ENCODE measurements at places on chromosomes 5 and 9. TPM values are rescaled to one million over a fixed set of nuclear protein-coding genes. Genes with fewer than 3 reads are reported as not detected.

The PRDM9 gene
- not detected for polyA plus RNA-seq

The DPYSL3 gene
- polyA plus RNA-seq: 38.8 TPM

The ARL14EPL gene
- polyA plus RNA-seq: not detected

GRCh38 chr9:126497660-126498275 lies 116.0 kb upstream of the LMX1B start:
- no peak for DNase-seq

- DNase-seq: no peak
These were observed 81.5 kb upstream of the TRPM3 start for GRCh38 chr9:71202931-71203330.

The CCDC171 gene
- polyA plus RNA-seq: 4.9 TPM

DNA sequence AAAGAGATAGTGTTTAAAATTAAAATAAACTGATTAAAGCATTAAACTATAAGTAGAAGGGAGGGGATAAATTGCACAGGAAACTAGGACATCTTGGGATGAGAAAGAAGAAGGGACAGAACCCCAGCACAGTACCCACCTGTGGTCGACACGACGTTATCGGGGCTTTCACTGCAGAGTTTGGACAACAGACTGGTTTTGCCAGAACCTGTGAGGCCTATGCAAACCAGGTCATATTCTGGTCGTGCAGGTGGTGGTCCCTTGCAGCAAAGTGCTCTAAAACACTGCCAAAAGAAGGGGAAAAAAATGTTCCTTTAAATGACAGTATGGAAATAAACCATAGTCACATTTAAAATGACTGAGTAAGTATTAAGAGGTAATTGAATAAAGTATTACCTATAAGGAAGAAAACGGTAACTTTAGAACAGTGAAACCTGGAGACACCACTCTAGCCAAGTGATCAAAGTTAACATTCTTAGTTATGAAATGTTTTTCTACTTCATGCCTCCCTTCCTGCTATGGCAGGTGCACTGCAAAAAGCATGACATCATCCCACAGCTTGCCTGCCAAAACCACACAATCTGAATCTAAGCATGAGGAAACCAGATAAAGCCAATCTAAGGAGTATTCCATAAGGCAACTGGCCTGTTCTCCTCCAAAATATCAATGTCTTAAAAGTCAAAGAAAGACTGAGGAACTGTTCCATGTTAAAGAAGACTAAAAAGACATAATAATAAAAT lies 138.6 kb downstream of the ARL15 start:
- DNase-seq: no peak

The PROB1 gene
- polyA plus RNA-seq: 1.7 TPM

GRCh38 chr5:98768160-98768959 lies 5.1 kb upstream of the RGMB start:
- DNase-seq: peak; percentile 45

The IFNA2 gene
- polyA plus RNA-seq: not detected

GRCh38 chr5:135133698-135134515 lies 99.9 kb upstream of the PITX1 start:
- DNase-seq: no peak

The THBS4 gene
- 12.3 TPM for polyA plus RNA-seq

The TMEM215 gene
- 0.26 TPM for polyA plus RNA-seq

The LURAP1L gene
- 22.5 TPM for polyA plus RNA-seq

DNA sequence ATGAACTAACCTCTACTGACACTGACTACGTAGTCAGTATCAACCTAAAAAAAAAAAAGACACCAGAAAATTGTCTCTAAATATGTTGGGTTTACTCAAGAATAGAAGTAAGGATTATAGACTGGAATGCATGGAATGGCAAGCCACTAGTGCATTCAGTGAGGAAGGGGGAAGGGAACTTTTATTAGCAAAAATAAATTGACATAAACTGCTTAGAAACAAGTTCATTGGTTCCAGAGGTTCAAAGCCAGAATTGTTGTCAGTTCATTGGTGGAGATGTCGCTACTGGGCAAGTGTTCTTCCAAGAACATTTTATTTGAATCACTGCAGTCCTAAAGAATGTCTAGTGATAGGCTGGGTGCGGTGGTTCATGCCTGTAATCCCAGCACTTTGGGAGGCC lies 26.1 kb upstream of the AOPEP start:
- no peak for DNase-seq

- DNase-seq: no peak
These were observed 14.5 kb downstream of the SLC23A1 start for GRCh38 chr5:139368613-139369012.

The GABRA6 gene
- polyA plus RNA-seq: 0.09 TPM

GRCh38 chr5:103264508-103264907 lies 5.9 kb downstream of the MACIR start:
- DNase-seq: no peak

The MTREX gene
- polyA plus RNA-seq: 94.1 TPM

The DNAI1 gene
- 1.9 TPM for polyA plus RNA-seq

DNA sequence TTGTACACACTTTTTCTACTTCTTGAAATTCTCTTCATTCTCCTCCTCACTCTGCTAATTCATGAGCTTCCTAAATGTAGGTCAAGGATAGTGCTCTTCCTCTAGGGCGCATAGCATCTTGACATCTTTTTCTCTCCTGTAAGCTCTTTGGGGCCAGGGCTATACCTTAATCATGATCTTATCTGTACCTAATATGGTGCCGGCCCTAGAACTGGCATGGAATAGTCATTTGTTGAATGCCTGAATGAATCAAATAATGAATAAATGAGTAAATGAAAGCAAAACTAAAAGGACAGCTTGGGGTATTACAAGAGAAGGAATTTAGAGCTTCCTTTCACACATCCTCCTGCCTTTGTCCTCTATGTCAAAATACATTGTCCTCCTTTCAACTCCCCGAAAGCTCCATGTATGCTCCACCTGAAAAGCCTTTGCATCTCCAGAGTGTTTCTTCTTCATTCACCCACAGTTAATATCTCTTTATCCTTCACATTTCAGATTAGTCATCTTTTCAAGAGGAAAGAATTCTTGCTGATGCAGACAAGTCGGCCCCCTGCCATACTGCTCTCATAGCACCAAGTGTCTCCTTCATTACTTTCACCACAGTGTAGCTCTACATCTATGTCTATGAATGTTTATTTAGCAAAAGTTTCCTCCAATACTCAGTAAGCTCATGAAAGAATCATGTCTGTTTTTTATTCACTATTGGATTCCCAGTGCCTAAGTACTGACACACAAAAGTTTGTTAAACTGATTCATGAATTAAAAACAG lies 16.4 kb upstream of the PPP2R2B start:
- no peak for DNase-seq

DNA sequence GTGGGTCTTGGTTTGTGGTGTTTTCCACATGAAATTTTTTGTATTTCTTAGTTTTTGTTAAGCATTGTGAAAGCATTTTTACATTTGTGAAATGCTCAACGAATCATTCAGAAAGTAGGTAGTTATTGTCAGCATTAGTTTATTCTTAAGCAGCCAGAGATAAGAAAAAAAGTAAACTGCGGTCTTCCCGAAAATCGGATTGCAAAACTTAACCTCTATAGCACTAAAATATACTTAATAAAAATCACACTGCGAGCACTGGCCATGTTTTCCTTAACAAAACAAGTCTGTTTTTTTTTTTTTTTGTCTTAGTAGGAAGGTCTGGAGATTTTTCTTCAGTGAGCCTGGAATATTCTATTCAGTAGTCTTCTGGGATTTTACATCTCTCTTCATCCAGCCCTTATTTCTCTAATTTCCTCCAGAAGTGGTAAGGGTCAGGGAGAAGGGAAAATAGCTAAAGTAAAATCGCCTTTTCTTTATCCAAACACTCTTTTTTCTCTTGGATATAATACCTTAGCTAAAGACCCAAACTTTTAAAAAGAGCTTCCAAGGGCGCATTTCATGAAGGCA lies 289.9 kb downstream of the DMAC1 start:
- DNase-seq: no peak

DNA sequence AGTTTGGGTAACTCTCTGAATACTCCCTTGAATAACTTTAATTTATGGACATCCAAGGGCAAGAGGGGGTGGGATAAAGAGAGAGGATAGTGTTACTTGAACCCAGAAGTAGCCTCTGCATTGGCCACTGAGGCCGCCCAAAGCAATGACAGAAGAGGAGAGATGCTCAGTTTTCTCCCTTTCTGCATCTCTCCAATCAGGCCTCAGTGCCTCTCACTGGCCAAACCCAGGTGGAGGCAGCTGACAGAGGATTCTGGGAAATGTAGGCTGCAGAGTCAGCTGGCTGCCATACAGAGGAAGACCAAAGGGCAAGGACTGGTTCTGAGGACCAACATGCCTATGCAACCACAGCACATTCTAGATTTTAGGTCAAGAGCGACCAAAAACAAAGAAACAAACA lies 719.4 kb downstream of the MAT2B start:
- no peak for DNase-seq

- DNase-seq: no peak
These were observed 130.9 kb downstream of the CD180 start for GRCh38 chr5:67065696-67066095.

- no peak for DNase-seq
These were observed 118.6 kb upstream of the IRX4 start for GRCh38 chr5:2001300-2001699.
